ENCODE measurements at places on chromosomes 11 and 22. TPM values are rescaled to one million over a fixed set of nuclear protein-coding genes. Genes with fewer than 3 reads are reported as not detected.

ELFN2 gene
- total RNA-seq = not detected

NLRP10 gene
- total RNA-seq = not detected

CCDC116 gene
- total RNA-seq = 0.18 TPM

GAS2 gene
- total RNA-seq = 7.3 TPM

MPEG1 gene
- 16.4 TPM for total RNA-seq

PHETA2 gene
- total RNA-seq = 8.7 TPM

ANKK1 gene
- not detected for total RNA-seq

OR4A5 gene
- total RNA-seq = not detected

SLC1A2 gene
- total RNA-seq = 3.3 TPM

ELF5 gene
- not detected for total RNA-seq

TSPAN32 gene
- total RNA-seq = 11.6 TPM

KCTD17 gene
- 27.7 TPM for total RNA-seq

KCNE3 gene
- 7.5 TPM for total RNA-seq

PTDSS2 gene
- 21.5 TPM for total RNA-seq

OR52D1 gene
- not detected for total RNA-seq

RIMBP3B gene
- total RNA-seq = 0.06 TPM

HEPHL1 gene
- not detected for total RNA-seq

OR52B4 gene
- not detected for total RNA-seq

OR52I2 gene
- not detected for total RNA-seq

FLRT1 gene
- 1.3 TPM for total RNA-seq

DEFB108B gene
- total RNA-seq = not detected

YPEL1 gene
- total RNA-seq = 4.6 TPM

SERPING1 gene
- total RNA-seq = 198 TPM

C1QTNF4 gene
- 0.37 TPM for total RNA-seq

KCNK7 gene
- total RNA-seq = 0.53 TPM

TSPAN18 gene
- 166 TPM for total RNA-seq

CAVIN3 gene
- total RNA-seq = 42.0 TPM

H19 gene
- 610 TPM for total RNA-seq

APOBEC3G gene
- total RNA-seq = 4.6 TPM

LDHAL6A gene
- not detected for total RNA-seq

TEX54 gene
- total RNA-seq = not detected

OR6A2 gene
- not detected for total RNA-seq

MMP27 gene
- total RNA-seq = not detected

LRRC32 gene
- 43.8 TPM for total RNA-seq

GSTT2 gene
- total RNA-seq = 0.38 TPM

DGCR6 gene
- 7.5 TPM for total RNA-seq

SCO2 gene
- total RNA-seq = not detected

SYT13 gene
- total RNA-seq = 9.0 TPM

RFPL2 gene
- not detected for total RNA-seq

MAPK8IP1 gene
- 5.0 TPM for total RNA-seq

C11orf16 gene
- total RNA-seq = not detected

PIK3IP1 gene
- 15.6 TPM for total RNA-seq

ZDHHC8 gene
- total RNA-seq = 48.3 TPM

FIBIN gene
- total RNA-seq = 9.4 TPM

KMT2A gene
- total RNA-seq = 23.7 TPM

MMP3 gene
- not detected for total RNA-seq

RFPL3 gene
- total RNA-seq = not detected

PRR33 gene
- 0.50 TPM for total RNA-seq

MCHR1 gene
- total RNA-seq = 0.21 TPM

KCNK4 gene
- not detected for total RNA-seq

SYT12 gene
- total RNA-seq = 1.8 TPM

OR51A7 gene
- total RNA-seq = not detected

TXNRD2 gene
- 22.7 TPM for total RNA-seq

P2RX6 gene
- 2.2 TPM for total RNA-seq

ESRRA gene
- 147 TPM for total RNA-seq
